ENCODE measurements at places on chromosomes 12 and 14.

DNA sequence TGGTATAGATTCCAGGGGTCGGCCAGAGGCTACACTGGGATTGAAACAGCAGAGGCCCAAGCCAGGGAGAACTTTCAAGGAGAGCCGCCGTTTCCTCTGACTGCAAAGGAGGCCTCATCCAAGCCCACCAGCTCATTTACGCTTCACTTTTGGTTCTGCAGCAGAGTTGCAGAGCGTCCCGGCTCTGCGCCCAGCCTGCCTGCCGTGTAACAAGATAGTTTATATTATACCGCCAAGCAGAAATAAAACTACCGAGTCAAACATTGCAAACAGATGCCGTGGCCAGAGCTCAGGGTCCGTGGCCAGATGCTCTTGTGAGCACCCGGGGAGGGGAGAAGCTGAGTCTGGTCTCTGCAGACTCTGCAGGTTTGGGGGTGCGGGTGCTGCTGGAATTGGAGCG lies 60.7 kb upstream of the TBX3 start:
- no peak for DNase-seq

GRCh38 chr14:73661872-73662271 lies 17.1 kb downstream of the DNAL1 start:
- DNase-seq = no peak

DNA sequence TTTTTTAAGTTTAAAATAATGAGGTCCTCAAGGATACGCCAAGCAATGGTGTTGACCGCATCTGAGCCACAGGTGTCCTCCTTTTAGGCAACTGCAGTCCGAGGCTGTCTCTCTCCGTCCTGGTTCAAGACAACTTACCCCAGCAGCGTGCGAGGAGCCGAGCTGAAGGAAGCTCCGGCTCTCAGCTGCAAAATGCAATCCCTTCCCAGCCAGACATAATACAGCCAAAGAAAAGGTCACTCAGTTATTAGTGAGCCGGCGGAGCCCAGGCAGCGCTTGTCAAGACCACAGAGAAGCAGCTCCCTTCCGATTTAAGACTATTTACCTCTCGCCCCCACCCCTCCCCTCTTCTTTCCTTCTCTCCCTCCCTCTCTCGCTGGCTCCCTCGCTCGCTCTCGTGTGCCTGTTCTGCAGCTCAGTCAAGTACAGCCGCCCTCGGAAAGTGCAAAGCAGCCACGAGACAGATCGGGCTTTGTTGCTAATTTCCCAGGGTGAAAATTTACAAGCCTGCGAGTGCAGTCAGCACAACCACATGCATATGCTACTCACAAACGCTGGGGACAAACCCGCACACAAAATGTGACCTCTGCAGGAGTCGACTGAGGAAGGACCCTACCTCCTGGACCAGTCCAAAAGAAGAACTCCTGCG lies 363 bp upstream of the LMO3 start:
- no peak for DNase-seq

DNA sequence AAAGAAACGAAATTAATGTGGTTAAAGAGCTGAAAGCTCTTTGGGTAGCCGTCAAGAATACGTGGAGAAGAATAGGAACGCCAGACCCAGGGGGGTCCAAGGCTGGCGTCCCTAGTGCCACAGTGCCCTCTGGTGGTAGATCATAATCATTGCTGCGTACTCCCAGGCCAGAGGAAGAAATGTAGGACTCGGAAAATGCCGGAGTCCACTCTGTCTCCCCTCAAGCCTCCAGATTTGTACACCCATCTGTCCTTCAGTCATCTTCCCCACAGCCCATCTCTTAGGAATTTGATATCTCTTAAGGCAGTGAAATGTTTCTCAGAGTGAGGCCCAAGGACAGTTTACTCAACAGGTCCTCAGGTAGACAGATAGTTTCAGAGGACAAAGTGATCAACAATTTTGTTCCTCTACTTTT lies 25.4 kb upstream of the PLEKHG6 start:
- peak; percentile 73 for DNase-seq

GRCh38 chr12:19780460-19780859 lies 341.2 kb downstream of the AEBP2 start:
- DNase-seq = no peak

DNA sequence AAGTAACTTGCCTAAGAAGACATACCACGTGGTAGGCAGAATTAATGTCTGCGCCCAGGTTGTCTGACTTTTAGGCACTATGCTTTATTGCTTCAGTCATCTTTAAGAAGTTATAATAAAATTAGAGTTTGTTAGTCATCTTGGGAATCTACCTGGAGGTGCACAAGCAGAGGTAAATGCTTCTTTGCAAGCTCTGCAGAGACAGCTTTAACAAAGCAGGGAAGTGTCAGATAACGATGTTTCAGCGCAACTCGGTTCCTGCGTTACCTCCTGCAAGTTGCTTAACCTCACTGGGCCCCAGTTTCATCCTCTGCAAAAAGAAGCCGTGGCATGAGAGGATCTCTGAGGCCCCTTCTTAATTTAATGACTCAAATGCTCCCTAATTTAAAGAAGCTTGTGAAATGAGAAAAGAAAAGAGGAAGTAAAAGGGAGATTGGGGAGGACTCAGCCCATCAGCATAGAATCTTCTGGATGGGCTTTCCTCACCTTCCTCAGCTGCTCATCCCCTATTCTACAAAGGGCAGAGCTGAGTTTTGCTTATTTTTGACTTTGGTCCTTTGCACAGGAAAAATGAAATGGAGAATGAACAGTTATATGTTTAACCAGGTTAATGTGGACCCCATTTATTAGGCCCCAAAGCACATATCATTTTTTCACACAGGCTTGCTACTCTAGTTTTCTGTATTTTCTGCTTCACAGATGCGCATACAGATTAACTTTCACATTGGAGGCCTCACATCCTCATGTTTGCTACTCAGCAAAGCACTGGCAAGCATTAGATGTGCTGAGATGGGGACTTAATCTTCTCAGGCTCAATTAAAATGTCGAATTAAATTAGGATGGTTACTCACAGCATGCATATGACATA lies 5.1 kb downstream of the ARHGDIB start:
- peak; percentile 60 for DNase-seq

- DNase-seq = no peak
These were observed 468.0 kb upstream of the PRICKLE1 start for GRCh38 chr12:43057566-43057965.

GRCh38 chr14:42353315-42353714 lies 746.6 kb downstream of the LRFN5 start:
- DNase-seq = no peak

GRCh38 chr12:318759-319515 lies 56.3 kb upstream of the SLC6A13 start:
- no peak for DNase-seq

GRCh38 chr12:11729008-11729407 lies 79.5 kb downstream of the ETV6 start:
- DNase-seq = no peak

DNA sequence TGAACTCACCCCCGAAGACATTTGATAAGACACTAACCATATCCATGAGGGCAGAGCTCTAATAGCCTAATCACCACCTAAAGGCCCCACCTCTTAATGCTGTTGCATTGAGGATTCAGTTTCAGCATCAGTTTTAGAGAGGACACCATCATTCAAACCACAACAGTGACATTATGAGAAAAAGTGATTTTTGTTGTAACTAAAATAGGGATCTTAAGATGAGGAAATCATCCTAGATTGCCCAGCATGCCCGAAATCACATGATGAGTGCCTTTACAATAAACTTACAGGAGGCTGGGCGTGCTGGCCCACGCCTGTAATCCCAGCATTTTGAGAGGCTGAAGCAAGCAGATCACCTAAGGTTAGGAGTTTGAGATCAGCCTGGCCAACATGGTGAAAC lies 9.7 kb upstream of the GLT1D1 start:
- DNase-seq = no peak

GRCh38 chr12:5806371-5807089 lies 138.5 kb downstream of the ANO2 start:
- DNase-seq = no peak

DNA sequence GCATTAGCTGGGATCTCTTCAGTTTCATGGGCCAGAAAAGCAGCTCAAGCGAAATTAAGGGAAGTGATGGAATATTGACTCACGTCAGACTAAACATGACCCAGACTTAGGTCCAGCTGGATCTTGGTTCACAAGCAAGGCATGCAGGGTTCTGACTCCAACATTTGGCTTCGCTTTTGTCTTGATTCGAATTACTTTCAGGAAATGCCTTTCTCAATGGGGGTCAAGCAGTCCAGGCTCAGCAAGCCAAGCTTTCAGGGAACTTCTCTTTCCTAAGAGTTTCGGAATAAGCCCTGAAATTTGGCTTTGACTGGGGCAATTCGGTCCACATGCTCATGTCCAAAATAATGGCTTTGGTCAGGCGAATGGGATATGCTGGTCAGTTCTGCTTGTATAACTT lies 678.7 kb upstream of the TMEM132C start:
- no peak for DNase-seq

- DNase-seq = no peak
These were observed 185.9 kb downstream of the ITPR2 start for GRCh38 chr12:26647088-26647487.

DNA sequence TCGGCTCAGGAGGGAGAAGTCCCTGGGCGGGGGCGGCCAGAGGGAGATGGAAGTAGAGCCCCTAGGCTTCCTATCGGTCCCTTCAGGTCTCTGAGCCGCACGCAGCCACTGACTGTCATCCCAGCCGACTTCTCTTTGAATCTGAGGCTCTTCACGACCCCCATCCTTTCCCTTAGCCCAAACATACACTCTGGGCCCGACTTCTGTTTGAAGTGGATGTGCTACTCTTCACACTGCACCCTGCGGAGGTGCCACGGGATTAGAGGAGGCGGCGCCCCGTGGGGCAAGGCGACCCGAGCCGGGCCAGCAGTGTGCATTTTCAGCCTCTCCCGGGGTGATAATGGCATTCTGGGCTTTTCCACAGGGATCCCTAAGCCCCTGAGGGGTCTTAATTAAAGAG lies 6.0 kb upstream of the DACT1 start:
- no peak for DNase-seq

GRCh38 chr14:37948266-37948665 lies 259.4 kb upstream of the SSTR1 start:
- no peak for DNase-seq

DNA sequence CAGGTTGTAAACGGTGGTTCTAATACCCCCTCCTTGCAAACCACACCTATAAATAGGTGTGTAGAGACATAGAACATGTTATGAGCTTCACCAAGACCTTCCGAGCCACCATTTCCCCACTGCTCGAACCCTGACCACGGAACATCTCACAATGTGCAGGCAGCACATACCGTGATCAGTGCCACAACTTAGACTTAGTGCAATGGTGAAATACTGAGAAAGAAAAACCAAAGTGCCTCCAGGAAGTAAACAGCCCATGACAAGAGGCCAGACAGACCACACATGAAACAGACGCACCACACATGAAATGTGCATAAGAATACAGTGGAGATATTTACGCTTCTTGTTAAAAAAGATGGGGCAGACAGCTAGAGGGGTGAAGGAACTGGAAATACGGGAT lies 166.9 kb upstream of the CCND2 start:
- DNase-seq = no peak

GRCh38 chr12:57630891-57631433 lies 2.0 kb downstream of the B4GALNT1 start:
- peak; percentile 16 for DNase-seq

DNA sequence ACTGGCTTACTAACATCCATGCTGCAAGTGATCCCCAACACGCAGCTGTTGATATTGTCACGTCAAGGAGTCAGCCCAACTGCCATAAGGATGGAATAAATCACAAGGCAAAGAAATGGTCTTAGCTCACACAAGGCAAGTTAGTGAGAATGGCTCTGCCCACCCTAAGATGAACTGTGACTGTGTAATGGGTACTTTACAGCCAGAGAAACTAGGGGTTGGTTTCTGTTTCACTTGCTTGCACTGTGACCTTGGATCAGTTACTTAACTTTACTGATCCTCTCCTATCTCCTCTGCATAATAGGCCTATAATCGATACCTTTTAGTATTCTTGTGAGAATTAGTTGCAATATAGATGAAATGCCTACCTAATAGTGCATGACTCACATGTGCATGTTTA lies 52.2 kb upstream of the ANO2 start:
- no peak for DNase-seq

DNA sequence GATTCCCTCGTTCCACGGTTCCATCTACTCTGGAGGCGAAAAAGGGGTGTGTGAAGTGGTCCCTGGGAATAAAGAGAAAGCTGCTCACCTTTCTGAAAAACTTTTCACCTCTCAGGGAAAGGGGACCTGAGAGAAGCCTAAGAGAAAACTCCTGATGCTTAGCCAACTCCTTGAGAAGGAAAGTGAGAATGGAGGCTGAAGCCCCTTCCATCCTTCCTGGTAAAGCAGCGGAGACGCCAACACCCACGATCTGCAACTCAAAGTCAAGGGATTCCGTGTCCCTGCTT lies 110.0 kb downstream of the ARF6 start:
- no peak for DNase-seq

DNA sequence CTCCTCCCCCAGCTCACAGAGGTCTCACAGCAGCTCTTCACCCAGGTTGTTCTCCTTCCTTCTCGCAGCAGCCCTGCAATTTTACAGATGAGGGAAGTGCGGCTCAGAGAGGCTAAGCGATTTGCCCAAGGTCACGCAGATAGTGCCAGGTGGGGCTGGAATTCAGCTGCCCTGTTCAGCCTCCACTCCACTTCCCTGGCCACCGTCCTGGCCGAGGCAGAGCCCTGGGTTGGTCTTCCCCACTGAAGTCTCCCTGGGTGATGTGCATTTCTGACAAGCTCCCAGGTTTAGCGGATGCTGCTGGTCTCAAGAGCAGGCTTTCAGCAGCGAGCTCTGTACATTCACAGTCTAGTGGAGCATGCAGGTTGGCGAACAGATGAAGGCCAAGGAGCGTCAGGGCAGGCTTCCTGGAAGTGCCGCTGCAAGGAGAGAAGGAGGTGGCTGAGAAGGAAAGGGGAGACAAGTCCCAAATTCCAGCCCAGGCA lies 28.9 kb upstream of the EML1 start:
- no peak for DNase-seq

- no peak for DNase-seq
These were observed 89.8 kb downstream of the CRADD start for GRCh38 chr12:93766796-93767523.

DNA sequence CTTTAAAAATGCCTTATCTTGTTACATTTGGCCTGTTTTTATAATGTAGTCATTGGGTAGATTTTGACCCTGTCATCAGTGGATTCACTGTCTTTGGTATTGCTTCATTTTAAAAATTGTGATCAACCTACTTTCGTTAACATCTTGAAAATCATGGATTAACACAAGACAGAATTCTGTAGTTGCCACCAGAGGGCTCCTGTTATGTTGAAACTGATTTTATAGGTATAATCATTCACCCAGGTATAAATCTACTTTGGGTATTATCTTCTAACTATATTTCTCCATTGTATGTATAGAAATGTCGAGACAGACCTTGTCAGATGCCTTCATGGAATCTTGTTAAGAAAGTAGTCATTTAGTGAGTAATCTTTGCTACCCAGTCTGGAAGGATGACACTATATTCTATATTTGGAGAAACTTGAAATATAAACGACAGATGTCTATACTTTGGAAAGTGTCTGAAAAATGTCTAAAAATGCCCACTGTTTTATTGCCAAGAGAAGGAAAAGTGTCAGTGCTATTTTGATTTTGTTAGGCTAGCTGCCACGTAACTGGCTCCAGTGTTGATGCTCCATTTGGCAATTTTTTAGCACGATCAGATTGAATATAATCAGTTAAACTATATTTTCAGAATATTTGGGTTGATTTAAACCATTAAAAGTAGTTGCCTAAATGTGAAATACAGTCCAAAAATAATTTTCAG lies 129.4 kb downstream of the PELI2 start:
- DNase-seq = no peak
